ENCODE measurements at places on chromosomes 12 and 14.

DNA sequence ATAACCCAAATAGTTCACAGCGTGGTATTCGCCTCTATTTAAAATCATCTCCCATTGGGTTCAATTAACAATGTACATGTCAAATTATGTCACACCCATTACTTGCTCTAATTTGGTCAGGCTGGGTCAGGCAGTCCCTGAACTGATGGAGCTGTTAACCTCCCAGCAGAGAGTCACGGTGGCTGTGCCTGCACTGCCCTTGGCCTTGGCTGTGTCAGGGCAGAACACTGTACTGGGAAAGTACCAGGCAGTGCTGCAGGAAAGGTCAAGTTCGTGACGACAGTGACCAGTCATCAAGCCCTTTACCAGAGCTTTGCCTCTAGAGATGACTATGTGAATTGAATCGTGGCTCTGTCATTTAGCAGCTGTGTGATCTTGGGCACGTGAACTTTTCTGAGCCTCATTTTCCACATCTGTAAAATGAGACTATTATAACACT lies 100.0 kb downstream of the ARF6 start:
- no peak for DNase-seq

DNA sequence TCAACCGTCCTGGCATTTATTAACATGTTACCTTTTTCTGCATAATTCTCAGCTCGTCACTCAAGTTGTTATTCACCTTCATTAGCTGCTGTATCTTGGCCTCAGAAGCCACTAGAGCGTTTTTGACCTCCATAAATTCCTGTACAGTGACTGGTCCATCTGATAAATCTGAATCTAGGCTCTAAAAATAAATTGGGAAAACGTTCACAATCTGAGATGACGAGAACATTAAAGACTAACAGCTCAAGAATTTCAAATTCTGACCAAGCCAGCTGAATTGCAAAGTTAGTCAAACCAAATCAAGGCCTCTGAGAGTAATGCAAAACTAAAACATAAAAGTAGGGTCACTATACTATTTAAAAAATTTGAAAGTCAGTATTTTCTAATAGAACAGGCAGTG lies 45.0 kb downstream of the GIT2 start:
- DNase-seq = no peak

- DNase-seq = no peak
Observed at GRCh38 chr14:61704554-61704953, 9.2 kb downstream of the HIF1A start.

- no peak for DNase-seq
Observed at GRCh38 chr14:34620115-34620514, 9.8 kb downstream of the SNX6 start.

DNA sequence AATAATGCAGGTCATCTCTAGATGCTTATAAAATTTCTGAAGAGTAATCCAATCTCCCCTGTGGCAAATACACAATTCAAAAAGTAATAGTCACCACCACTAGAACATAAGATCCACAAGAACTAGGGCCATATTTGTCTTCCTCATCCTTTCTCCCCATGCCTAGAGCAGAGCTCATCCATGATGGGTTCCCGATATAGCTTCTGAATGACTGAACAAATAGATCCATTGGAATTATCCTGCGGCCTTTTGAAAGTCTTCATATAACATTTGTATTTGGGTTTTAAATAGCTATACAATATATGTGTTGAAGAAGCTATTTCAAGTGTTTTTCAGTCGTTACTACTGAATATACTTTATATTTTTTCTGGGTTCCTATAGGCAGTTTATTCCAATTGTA lies 5.7 kb downstream of the DCN start:
- no peak for DNase-seq

GRCh38 chr12:96218989-96219678 lies 25.0 kb downstream of the ELK3 start:
- DNase-seq = no peak

GRCh38 chr14:86521031-86521730 lies 991.2 kb downstream of the FLRT2 start:
- no peak for DNase-seq

DNA sequence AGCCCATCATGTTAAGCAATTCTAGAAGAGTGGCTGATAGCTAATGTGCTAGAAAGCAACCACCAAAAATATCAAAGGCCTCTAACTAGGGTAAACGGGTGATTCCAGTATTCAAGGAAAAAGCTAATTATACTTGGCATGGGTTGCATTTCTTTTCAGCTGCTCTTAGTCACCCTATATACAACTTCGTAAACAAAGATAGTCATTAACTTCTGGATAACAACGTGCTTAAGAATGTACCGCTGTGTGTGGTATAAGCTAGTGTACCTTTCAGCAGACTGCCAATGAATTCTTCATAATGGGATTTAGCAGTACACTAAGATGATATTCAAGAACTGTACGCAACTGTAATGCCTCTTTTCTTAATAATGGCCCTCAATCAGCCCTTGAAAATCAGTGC lies 42.2 kb upstream of the SLC6A13 start:
- DNase-seq = no peak

GRCh38 chr14:96586056-96586455 lies 83.9 kb downstream of the PAPOLA start:
- no peak for DNase-seq

Measured in stimulated activated CD4-positive, alpha-beta T cell treated with anti-CD3 and anti-CD28 coated beads, Interleukin-1b, Interleukin-23, amount 100 ng/mL, for 24 hours (primary cell).